ENCODE measurements at places on chromosomes 2 and 18. TPM values are rescaled to one million over a fixed set of nuclear protein-coding genes. Genes with fewer than 3 reads are reported as not detected.

RND3 gene
- 46.9 TPM for total RNA-seq

G6PC2 gene
- not detected for total RNA-seq

CCDC74B gene
- 0.81 TPM for total RNA-seq

NMUR1 gene
- 0.22 TPM for total RNA-seq

SNTG2 gene
- total RNA-seq = 1.0 TPM

NYAP2 gene
- total RNA-seq = 0.05 TPM

KCNG2 gene
- total RNA-seq = 0.32 TPM

HOXD9 gene
- not detected for total RNA-seq

ANAPC1 gene
- total RNA-seq = 21.1 TPM

KLHL14 gene
- total RNA-seq = 0.11 TPM
